ENCODE measurements at places on chromosomes 2 and 18.

DNA sequence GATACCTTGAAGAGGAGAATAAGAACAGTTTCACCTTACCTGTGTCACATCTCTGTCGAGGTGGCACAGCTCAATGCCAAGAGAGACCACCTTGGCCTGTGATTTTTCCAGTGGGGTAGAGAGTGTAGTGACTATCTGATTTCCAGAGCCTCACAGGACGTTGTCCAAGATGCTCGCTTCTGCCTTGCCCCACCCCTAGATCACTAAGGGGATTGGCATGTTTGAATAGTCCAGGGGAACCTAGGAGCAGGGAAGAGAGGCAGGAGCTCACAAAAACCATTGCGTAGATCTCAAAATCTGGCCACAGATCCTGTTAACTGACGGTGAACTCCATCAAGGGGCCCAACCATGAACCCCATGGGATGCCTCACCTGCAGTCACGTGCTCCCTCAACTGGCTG, 24.2 kb downstream of the TMEM178A start:
- no peak for DNase-seq

- DNase-seq = no peak
Observed at GRCh38 chr2:99670768-99671734, 181.2 kb upstream of the REV1 start.

- no peak for DNase-seq
Observed at GRCh38 chr2:56889738-56890137, 705.9 kb downstream of the CCDC85A start.

GRCh38 chr2:145230546-145230945, 710.6 kb upstream of the ZEB2 start:
- DNase-seq = no peak

- no peak for DNase-seq
Observed at GRCh38 chr2:25265802-25266201, 75.9 kb downstream of the DNMT3A start.

- no peak for DNase-seq
Observed at GRCh38 chr18:13889671-13890070, 25.7 kb downstream of the MC2R start.

- DNase-seq = no peak
Observed at GRCh38 chr18:9280849-9281248, 53.7 kb upstream of the TWSG1 start.

DNA sequence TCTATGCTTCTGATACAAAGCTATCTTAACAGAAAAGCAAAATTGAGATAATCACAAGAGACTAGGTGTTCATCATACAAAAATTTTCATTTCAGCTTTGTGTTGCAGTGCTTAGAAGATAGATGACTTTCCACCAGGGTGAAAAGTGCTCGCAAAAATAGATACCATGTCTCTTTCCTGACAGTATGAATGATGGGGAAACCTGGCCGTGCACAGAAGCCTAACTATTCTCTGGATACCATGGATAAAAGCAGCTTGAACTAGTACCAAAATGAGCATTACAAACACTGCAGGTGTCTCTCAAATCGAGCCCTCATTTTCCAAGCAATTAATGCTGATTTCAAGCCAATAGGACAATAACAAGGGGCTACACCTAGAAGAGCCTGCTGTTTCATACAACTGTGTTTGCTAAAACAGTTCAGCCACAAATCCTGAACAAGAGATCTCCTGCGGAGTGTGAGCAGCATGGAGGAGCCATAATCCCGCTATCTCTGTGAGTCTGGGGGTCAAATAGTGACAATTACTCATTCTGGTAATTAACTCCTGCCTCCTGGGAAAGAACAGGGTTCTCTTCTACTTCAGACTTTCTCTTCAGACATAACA, 507.6 kb downstream of the PID1 start:
- DNase-seq = no peak

DNA sequence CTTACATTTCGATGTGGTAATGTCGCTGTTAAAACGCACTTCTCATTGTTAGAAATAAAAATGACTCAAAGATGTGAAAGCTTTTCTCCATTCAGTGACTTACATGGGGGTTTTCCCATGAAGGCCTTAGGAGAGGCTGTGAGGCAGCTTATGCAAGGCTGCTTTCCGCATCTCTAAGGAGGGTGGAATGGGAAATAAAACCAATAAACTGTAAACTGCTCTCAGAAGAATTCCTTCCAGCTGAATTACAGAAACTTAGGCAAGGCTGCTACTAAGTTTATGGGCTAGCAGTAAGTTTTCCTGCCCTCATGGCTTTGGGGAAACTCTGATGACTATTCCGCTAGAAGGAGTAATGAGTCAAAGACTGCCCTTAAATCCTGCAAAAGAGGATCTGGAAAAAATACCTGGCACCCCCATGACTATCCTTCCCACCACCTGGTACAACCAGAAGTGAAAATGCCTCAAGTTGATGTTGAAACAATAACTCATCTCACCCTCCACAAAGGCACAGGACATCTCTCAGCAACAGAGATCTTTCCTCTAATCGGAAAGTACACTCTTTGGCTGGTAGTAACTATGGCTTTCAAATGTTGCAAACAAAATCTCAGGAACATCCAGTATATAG, 97.7 kb upstream of the SMAD7 start:
- no peak for DNase-seq

GRCh38 chr2:59046401-59047372, 805.6 kb upstream of the FANCL start:
- DNase-seq = no peak

GRCh38 chr2:223114917-223115316, 62.9 kb downstream of the KCNE4 start:
- no peak for DNase-seq
